Stimulated activated CD4-positive, alpha-beta T cell treated with anti-CD3 and anti-CD28 coated beads, TNF-alpha, amount 100 ng/mL, for 1 hour (primary cell): ENCODE measurements at places on chromosomes 3 and 15.

GRCh38 chr15:70602281-70602680, 161.1 kb downstream of the UACA start:
- DNase-seq: no peak

- no peak for DNase-seq
These were observed at the start of gene GRM2 for GRCh38 chr3:51706788-51707731. Gene GRM2, plus strand, starts transcription at chr3:51707068. Its CDS starts 1,916 bp downstream, at chr3:51708984.

GRCh38 chr15:74889883-74890664, at the start of gene MPI:
Gene MPI, plus strand, starts transcription at chr15:74890042. Its CDS starts 32 bp downstream, at chr15:74890074.
- DNase-seq: peak; percentile 57

- no peak for DNase-seq
These were observed 29.3 kb upstream of the POLR2M start for GRCh38 chr15:57677204-57677603.

DNA sequence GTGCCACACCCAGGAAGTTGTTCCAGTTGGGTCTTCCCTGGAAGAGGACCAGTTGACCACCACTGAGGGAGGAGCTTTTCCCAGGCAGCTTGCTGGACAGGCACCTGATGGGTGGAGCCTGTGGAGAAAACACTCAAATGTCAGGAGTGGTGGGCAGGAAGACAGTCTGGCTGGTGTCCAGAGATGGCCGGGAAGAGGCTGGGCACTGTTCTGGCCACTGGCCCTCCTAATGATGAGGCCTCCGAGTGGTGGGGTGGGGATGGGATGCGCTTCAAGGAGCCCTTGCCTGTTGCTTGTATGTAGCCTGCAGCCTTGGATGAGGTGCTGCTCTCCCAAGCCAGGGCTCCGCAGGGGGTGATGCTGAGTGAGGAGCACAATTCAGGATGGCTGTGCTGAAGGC, 12.3 kb downstream of the PLEKHO2 start:
- DNase-seq: no peak

- DNase-seq: no peak
These were observed 233.4 kb downstream of the CACNA2D3 start for GRCh38 chr3:54355800-54356199.

- no peak for DNase-seq
These were observed 114.5 kb downstream of the SUCNR1 start for GRCh38 chr3:151987893-151988292.

GRCh38 chr3:37987751-37988179, 2.8 kb upstream of the VILL start:
- no peak for DNase-seq

DNA sequence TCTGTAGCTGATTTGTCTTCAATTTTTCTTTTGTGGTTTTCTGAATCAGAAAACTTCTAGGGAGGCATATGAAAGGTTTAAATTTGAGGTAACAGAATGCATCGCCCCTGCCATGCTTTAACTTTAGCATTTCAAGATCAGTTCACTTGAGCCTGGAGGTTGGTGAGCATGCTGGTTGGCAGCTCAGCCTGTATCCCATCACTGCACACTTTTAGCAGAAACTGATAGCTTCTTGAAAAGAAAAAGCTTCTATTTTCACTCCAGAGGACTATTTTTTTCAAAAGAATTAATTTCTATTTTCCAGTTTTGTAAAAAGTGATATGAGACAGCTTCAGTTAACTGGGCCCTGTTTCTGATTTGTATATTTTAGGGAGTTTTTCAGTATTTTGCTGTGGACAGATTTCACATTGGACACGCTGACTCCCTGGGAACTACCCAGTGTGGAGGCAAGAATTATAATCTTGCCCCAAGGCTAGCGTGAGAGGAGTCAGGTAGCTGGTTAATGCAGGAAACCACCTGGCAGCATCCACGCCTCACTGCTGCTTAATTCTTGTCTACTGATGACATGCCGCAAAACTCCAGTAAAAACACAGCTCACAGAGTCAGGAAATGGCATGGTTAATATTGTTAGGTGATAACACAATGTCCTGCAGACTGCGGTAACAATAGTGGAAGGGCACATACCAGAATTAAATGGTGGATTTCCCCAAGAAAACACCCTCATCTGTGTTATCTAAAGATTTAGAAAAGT, 71.4 kb downstream of the DUT start:
- no peak for DNase-seq

DNA sequence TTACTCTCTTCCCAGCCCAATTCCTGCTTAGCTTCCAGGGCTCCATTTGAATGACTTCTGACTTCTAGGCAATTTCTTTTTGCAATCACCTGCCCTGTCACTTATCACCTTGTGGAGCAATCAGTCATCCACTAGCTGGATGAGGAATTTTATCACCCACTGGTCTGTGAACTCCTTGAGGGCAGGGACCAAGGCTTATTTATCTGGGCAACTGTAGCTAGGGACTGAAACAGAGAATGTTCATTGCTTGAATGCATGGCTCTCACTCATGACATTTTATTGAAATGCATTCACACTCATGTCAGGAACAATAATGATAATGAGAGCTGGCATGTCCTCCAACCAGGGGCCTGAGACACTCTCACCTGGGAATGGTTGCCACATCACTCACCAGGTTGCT, 15.5 kb downstream of the TNFAIP8L3 start:
- no peak for DNase-seq

DNA sequence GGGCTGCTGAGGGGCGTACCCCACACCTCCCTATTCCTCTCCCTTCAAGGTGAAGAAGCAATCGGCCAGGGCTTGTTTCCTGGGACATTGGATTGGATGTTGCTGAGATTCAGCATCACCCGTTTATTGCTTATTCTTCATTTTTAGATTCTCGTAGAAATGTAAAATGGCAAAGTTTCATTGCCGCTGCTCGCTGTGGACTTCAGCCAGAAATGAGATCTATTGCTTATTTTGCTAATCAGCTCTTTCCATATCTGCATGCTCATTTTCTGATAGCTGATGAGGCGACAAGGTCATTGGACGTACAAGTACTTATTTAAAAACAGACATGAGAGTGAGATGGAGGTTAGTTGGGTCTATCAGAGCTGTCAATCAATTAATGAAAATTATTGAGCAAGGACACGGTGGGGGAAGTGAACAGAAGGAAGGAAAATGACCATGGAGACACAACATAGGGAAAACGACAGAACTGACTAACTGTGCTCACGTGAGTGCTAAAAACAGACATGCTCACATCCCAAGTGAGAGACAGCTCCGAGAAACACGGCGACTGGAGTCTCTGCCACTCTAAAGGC, 471.2 kb downstream of the NR2F2 start:
- DNase-seq: no peak

- no peak for DNase-seq
These were observed 127.2 kb downstream of the NFKBIZ start for GRCh38 chr3:101976473-101976872.

GRCh38 chr3:176978441-176978840, 218.8 kb downstream of the TBL1XR1 start:
- no peak for DNase-seq

DNA sequence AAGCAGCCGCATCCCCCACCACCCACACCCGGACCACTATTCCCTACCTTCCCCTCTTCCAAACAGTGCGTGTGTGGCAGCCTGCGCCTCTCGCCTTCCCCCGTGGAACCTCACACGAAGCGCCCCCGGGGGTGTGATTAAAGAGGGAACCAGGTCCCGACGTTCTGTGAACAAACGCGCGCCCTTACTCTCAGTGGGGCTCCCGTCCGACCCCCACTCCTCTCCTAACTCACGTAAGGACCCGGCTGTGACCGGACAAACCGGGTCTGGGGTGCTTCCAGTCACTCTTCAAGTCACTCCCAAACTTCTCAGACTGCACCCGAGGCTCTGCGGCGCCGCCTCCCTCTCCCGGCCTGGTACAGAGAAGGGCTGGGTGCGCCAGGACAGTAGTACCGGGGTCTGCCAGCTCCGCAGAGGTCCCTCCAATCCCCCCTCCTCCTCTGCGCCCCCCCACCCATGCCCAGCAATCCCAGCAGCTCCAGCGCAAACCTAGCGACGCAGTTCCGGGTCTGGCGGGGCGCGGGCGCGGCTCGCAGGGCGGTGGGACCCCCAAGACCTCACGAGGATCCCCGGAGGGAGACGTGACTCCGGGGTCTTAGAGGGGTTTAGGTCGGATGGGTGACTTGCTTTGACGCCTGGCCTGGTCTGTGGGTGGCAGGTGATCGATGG, 574 bp downstream of the DUOXA1 start:
- no peak for DNase-seq

DNA sequence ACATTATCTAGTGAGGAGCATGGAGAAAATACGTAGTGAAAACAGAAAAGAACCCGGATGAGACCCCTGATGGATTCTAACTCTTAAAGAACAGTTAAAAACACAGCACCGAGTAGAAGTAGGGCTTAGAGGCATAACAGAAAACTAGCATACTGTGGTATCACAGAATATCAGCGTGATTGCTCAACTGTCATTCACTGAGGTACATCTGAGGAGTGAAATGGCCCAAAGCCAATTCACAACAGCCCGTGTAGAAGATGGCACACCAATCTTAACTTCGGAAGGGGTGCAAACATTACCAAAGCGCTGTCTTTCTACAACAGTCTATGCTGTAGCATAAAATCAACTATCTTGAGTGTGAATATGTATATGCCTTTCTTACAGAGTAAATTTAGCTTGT, 1.8 kb downstream of the CLASP2 start:
- DNase-seq: no peak

GRCh38 chr15:92891533-92892200, 8.5 kb upstream of the CHD2 start:
- no peak for DNase-seq

- no peak for DNase-seq
These were observed 35.4 kb downstream of the GOLIM4 start for GRCh38 chr3:168060317-168060716.

- DNase-seq: no peak
These were observed 10.6 kb downstream of the PARP14 start for GRCh38 chr3:122691195-122691594.

- DNase-seq: peak; percentile 67
These were observed 30.6 kb upstream of the ABHD2 start for GRCh38 chr15:89057506-89058133.

DNA sequence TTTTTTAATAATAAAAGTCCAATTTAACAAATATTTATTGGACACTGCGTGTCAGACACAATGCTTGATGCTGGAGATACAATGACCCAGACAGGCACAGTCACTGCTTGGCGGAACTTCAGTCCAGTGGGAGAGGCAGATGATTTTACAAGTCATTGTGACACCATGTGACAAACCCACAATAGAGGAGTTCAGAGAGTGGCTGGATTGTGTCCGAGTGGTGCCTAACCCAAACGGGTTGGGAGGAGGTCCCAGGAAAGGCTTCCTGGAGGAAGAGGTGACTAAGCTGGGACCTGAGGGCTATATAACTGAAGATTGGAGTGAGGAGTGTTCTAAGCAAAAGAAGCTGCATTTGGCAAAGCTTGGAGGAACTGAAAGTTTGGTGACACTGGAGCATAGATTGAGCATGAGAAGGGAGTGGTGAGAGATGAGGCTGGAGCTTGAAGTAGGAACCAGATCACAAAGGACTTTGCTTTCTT, 41.4 kb downstream of the CRTC3 start:
- DNase-seq: no peak

GRCh38 chr15:85394554-85395333, 14.3 kb downstream of the AKAP13 start:
- DNase-seq: no peak

- no peak for DNase-seq
These were observed 43.1 kb downstream of the IGF2BP2 start for GRCh38 chr3:185781759-185782158.

- no peak for DNase-seq
These were observed 1097.8 kb downstream of the NAALADL2 start for GRCh38 chr3:175956964-175957363.

GRCh38 chr3:158713094-158713499, 19.2 kb downstream of the RARRES1 start:
- no peak for DNase-seq

GRCh38 chr3:32143849-32144757, 37.7 kb downstream of the GPD1L start:
- peak; percentile 4 for DNase-seq

DNA sequence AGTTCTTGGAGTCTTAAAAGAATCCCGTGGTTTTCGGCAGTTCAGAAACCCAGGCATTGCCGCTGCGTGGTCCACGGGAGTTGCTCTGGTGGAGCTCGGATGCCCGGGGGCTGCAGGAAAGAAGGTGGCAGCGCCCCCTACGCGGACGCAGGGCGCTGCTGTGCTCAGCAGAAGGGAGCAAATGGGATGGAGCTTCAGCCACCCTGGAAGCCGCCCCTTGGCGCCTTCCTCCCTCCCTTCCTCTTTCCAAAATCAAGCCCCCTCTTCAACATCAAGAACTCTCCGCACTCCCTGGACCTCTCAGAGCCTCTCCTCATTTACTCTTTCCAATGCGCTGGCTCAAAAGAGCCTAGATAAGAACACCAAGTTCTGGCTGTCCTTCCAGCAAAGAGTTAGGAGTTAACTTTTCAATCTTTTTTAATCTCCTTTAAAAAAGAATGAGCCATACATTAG, 880 bp upstream of the CHRNA7 start:
- DNase-seq: no peak

- DNase-seq: no peak
These were observed 56.3 kb downstream of the SLCO2A1 start for GRCh38 chr3:133973249-133973980.

- no peak for DNase-seq
These were observed 4.3 kb downstream of the PTH1R start for GRCh38 chr3:46881596-46882376.

DNA sequence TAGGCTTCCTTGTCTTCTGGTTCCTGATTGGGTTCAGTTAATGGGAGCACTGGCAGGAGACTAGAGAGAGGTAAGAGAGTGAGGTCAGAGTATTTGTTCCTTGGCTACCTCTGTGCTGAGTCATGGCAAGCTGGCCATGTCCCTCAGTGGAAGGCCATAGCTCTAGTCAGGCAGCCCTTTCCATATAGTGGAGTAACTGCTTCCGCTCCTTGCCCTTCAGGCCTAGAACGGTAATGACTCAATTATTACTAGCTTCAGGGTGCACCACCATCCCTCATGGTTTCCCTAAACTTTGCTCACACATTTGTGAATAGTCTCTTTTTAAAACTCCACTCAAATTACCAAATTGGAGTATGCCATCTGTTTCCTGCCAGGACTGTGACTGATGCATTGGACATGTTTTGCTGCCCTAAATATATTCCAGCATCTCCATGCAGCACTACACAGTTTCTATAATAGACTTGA, 10.5 kb upstream of the ANO10 start:
- DNase-seq: no peak

DNA sequence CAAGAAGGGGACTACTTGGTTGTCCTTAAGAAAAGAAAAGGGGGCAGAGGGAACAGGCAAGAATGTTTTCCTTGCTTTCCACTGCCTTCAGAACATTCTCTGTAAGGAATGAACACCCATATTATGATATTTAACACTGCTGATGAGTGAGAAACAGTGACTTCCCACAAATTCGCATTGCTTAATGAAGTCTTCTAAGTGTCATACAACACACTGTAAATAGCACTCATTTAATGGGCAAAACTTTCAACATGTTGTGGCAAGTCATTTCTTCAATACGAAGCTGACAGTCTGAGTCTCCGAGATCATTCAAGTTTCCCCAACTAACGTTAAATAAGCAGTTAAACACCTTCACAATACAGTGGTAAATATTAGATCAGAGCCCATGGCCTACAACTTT, 464.4 kb downstream of the SHQ1 start:
- no peak for DNase-seq

- no peak for DNase-seq
These were observed 328.8 kb downstream of the CNTN6 start for GRCh38 chr3:1421577-1421976.
